ENCODE measurements at places on chromosomes 6 and 20.

- DNase-seq: no peak
Measured at GRCh38 chr6:81362246-81362645, 390.2 kb downstream of the TENT5A start.

- no peak for DNase-seq
Measured at GRCh38 chr20:17699931-17700351, at the start of gene BANF2. BANF2 (plus strand) TSS chr20:17699966; CDS start chr20:17725026, 25,060 bp downstream.

- no peak for DNase-seq
Measured at GRCh38 chr6:151901009-151901411, 93.5 kb downstream of the ESR1 start.

DNA sequence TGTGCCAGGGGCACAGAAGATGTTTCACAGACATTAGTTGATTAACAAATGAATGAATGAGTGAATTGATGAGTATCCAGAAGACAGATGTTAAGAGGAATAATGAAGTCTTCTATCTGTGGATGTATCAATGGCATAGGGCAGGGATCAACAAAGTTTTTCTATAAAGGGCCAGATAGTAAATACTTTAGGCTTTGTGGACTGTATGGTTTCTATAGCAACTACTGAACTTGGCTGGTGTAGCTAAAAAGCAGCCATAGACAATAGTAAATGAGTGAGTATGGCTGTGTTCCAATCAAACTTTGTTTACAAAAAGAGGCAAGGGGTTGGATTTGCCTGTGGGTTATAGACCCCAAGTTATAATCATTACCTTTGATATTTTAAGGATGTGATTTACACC, 144.0 kb downstream of the PRL start:
- DNase-seq: no peak

DNA sequence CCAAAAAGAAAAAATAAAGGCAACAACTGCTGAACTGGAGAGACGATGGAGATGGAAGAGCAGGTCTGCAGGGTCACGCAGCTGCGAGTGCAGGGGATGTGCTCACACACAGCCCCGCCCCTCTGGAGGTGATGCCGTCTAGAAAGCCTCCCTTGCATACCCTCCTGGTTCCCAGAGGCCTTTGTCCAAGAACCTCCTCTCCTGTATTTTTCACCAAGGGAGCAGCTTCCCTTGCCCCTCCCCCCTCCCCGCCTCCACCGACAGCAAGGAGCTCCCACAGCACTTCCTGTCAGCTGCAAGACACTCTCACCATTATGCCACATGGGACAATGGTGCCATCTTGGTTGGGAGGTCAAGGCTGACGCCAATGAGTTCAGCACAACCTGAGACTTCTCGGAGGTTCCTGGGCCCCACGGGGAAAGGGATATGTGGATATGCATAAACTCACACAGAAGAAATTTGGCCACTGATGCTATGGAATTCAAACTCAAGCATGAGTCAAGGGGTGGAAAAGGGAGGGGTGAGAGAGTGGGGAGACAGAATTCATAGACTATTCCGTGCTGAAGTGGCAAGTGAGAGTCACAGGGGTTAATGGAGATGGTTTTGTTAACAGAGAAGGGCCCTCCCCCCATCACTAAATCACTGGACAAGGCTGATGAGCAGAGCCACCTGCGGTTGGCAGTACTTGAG, 132.9 kb downstream of the SCML4 start:
- no peak for DNase-seq

DNA sequence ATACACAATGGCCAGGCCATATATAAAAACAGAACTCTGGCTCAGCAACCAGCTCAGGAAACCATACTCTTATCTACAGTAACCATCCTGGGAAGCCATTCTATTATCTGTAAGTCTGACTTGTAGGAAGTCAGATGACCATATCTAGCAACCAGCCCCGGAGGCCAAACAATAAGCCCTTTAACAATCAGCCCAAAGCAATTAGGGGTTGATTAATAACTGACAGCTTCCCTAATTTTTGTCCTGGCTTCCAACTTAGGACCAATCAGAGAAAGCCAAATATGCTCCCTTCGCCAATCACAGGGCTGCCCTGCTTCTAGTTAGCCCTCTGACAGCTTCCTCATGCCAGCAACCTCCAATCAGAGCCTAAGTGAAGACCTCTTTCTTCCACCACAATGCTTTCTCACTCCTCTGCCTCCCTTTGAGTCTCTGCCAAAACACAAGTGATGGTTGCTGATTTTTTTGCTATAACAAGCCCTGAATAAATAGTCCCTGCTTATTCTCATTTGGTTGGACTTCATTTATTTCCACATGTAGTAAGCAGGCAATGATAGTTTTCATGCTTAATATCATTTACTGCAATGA, 37.8 kb upstream of the STXBP5 start:
- no peak for DNase-seq

DNA sequence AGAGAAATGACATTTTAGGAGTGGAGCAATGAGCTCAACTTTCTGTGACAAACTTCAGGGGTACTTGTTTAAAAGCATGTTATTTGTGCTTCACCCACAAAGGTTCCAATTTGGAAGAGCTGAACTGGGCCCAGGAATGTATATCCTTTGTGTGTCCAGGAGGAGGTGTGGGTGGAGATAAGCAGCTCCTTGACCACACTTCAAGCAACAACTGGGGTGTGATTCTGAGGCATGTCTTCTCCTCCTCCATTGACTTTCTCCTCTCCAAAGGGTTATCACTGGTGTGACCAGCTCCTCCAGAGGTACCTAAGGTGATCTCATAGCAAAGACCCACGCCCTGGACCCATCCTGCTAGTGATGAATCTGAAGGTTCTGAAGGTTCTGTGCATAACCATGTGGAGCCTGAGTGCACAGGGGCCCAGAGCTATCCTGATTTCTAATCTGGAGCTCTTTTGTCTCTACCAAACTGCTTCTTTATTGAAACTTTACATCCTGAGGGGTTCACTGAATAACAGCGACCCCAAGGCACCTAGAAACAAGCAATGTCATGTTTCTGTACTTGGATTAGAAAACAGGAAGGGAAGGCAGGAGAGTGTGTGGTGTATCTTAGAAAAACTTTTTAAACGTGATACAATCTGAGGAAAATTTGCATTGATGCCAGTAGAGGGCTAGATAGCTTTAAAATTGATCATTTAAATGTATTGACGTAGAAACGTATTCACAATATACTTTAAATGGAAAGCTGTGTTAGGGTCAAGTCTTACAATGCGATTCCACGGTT, 60.9 kb upstream of the CD93 start:
- no peak for DNase-seq

- DNase-seq: no peak
Measured at GRCh38 chr6:63426844-63427243, 107.1 kb upstream of the LGSN start.

All from CD4-positive, alpha-beta memory T cell (primary cell).